ENCODE measurements at places on chromosomes 5 and 9.
A peak's percentile ranks its signal among the peaks of the same experiment; 100 is the strongest.

DNA sequence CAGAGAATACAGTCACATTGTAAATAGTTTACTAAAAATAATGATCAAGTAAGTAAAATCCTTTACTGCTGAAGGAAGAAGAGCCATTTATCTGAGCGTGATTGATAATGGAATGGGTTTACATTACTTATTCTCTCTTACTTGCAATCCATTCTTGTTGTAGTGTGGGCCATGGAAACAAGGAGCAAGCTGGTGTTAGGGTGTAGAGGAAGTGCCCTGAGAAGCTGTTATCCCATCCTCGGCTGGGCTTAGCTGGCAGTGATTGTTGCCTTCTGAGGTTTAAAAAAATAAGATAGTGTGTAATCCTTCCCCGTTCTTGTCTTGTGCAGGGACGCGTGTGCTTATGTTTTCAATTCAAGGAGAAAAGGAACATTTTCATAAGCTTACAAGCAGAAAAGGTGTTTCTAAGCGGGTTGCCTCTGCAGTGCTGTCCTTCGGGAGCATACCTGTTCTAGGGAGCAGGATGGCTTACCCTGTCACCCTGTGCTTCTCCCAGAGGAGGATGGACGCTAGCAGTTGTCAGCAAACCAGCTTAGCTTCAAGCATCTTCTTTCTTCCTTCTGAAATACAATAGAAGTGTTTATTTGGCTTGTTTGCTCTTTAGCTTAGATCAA, 188.3 kb downstream of the ARHGEF28 start:
- no peak for DNase-seq

GRCh38 chr9:124000161-124000783, 11.3 kb upstream of the LHX2 start:
- no peak for DNase-seq

- no peak for DNase-seq
Measured at GRCh38 chr5:176631383-176632200, 1.1 kb downstream of the EIF4E1B start.

DNA sequence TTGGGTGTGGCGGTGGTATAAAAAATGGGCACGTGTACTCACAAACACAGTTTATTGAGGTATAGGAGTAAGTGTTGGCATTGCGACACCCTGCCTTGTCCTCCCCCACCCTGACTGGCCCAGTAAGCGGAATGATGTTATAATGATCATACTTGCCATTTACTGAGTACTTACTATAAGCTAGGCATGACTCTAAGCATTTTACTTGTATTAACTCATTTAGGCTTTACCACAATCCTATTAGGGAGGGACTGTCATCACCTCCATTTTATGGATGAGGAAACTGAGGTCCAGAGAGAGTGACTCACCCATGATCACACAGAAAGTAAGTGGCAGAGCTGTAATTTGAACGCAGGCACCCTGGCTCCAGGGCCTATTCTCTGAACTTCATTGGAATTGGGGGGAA, 2.3 kb downstream of the SMIM3 start:
- DNase-seq, result peak; percentile 82

Measured in mammary epithelial cell (primary cell).